Tibial nerve (tissue), 4 donors: ENCODE measurements at places on chromosomes 12 and 14. TPM values are rescaled to one million over a fixed set of nuclear protein-coding genes. Genes with fewer than 3 reads are reported as not detected.

The TAS2R9 gene
- total RNA-seq, result not detected

The ZNF705A gene
- total RNA-seq, result not detected

The HAL gene
- total RNA-seq, result 0.44 TPM

The MIP gene
- not detected for total RNA-seq

The OTX2 gene
- total RNA-seq, result not detected
